Thyroid gland (tissue), 4 donors: ENCODE measurements at places on chromosomes 16 and 17. TPM values are rescaled to one million over a fixed set of nuclear protein-coding genes. Genes with fewer than 3 reads are reported as not detected.

Gene SLC35G3
- not detected for total RNA-seq

DNA sequence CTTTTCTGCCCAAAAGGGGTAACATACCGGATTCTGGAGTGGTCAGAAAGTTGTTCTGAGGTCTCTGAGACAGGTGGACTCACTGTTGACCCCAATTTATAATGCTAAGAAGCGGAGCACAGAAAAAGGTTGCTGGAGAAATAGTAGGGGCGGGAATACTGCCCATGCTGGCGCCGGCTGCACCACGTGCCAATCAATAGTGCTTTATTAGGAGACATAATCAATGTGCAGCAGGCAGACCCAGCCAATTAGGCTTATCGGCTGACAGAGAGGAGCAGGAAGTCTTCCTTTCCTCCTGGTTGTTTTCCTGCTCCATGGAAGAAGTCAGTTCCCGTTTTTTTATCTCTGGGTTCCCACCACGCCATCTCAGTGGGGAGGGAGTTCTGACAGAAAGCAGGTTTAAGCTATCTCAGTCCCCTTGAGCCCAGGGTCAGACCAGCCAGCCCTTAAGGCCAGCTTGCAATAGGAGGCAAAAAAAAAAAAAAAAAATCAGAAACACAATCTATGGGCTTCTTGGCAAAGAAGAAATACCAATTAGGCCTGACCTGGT, 68.2 kb upstream of the IRX6 start:
- no peak overlapping the region for H3K27ac ChIP-seq
- no peaks in the 10 kb centered on the region for H3K36me3 ChIP-seq
- no peaks in the 10 kb centered on the region for H3K4me1 ChIP-seq

DNA sequence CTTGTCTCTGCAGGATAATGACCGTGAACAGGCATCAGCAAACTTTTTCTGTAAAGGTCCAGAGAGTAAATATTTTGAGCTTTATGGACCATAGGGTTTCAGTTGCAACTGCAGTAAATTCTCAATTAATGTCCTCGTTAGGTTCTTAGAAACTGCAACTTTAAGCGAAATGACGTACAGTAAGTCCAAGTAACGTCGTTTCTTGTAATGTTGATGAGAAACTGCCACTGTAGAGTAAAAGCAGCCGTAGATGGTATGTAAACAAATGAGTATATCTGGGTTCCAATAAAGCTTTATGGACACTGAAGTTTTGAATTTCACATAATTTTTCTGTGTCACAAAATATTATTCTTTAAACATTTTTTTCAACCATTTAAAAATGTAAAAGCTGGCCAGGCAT, 4.9 kb downstream of the CHD9 start:
- H3K36me3 ChIP-seq, result no peaks in the 10 kb centered on the region
- no peaks in the 10 kb centered on the region for H3K27me3 ChIP-seq
- H3K4me1 ChIP-seq, result peaks cover 20% of the 10 kb centered on the region
- H3K4me3 ChIP-seq, result no peak overlapping the region

GRCh38 chr17:55341432-55341831, 76.7 kb downstream of the HLF start:
- H3K27ac ChIP-seq, result no peak overlapping the region
- H3K36me3 ChIP-seq, result no peaks in the 10 kb centered on the region
- no peaks in the 10 kb centered on the region for H3K4me1 ChIP-seq
- DNase-seq, result no peak
- H3K4me3 ChIP-seq, result no peak overlapping the region
- no peaks in the 10 kb centered on the region for H3K27me3 ChIP-seq

Gene RGS9
- 15.5 TPM for total RNA-seq

GRCh38 chr17:2011411-2012371, 13.4 kb downstream of the RTN4RL1 start:
- no peak overlapping the region for H3K4me3 ChIP-seq
- no peaks in the 10 kb centered on the region for H3K27me3 ChIP-seq
- peak; percentile 28 for DNase-seq
- peaks cover 8% of the 10 kb centered on the region for H3K4me1 ChIP-seq

GRCh38 chr16:79286646-79287423, 313.7 kb downstream of the MAF start:
- no peaks in the 10 kb centered on the region for H3K27me3 ChIP-seq
- DNase-seq, result peak; percentile 40
- no peak overlapping the region for H3K4me3 ChIP-seq
- peak overlapping the region; percentile 27 for H3K27ac ChIP-seq
- H3K36me3 ChIP-seq, result no peaks in the 10 kb centered on the region

DNA sequence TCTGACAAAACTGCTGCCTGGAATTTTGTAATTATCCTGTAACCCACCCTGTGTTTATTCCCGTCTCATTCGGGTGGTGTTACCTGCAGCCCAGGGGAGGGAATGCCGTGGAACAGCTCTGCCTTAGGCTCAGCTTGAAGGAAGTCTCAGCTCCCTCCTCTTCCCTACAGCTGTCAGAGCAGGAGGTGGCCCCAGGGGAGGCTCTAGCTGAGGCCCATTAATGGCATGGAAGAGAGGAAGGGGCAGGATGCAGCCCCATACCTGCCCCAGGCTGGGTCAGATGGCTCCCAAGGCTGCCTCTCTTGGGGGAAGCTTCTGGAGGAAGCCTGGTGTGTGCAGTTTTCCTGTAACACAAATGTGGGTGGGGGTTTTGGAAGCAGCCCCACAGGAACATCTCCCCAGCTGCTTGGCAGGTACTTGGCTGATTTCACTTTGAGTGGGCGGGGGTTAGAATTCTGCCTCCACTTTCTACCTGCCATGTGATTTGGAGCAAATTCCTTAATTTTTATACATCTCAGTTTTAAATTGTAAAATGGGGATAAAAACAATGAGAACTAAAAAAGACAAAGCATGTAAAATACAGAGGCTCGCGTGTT, 103.9 kb downstream of the MGAT5B start:
- H3K4me1 ChIP-seq, result peaks cover 12% of the 10 kb centered on the region
- H3K36me3 ChIP-seq, result no peaks in the 10 kb centered on the region
- no peaks in the 10 kb centered on the region for H3K27me3 ChIP-seq
- H3K27ac ChIP-seq, result no peak overlapping the region
- DNase-seq, result no peak

DNA sequence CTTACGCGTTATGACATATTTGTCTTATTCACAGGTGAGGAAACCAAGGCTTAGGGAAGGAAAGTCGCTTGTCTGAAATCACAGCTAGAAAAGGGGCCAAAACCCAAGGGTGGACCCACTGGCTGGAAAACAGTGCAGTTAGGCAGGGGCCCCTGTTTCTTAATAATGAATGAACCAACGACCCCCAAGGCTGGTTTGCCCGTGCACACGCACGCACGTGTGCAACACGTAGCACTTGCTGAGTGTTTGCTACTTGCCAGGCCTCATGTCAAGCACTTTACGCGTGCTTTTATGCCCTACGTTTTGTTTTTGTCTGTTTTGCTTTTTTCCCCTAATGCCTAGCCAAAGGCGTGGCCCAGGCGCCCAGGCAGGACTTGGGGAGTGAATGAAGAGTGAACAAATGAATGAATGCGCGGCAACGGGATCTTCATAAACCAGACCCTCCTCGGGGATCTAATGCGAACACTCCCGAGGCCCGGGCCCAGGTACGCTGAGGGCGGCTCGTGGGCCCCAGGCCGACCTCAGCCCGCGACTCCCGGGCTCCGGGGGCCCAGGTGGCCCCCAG, 571 bp upstream of the USP10 start:
- H3K4me1 ChIP-seq, result peaks cover 8% of the 10 kb centered on the region
- no peaks in the 10 kb centered on the region for H3K27me3 ChIP-seq
- peak; percentile 12 for DNase-seq
- peak overlapping the region; percentile 43 for H3K4me3 ChIP-seq
- H3K36me3 ChIP-seq, result no peaks in the 10 kb centered on the region
- no peak overlapping the region for H3K27ac ChIP-seq

DNA sequence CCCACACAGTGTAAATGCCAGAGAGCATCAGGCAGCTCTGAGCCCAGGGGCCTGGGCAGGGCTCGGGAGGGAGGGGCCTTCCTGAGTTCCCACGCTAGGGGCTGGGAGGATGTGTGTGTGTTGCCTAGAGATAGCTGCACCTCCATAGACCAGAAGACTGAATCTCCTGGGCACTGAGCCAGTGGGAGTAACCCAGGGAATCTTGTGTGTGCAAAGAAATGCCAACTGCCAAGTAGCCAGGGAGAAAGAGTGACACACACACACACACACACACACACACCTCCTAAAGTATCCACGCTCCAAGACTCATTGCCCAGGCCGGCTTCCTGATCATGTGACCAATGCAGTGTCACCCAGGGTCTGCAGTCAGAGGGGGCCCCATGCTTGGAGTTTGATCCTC, 166.2 kb upstream of the RPL38 start:
- no peaks in the 10 kb centered on the region for H3K4me1 ChIP-seq
- H3K4me3 ChIP-seq, result no peak overlapping the region
- H3K27ac ChIP-seq, result no peak overlapping the region
- H3K27me3 ChIP-seq, result no peaks in the 10 kb centered on the region
- peak; percentile 79 for DNase-seq

GRCh38 chr16:78804058-78804735, 704.7 kb downstream of the WWOX start:
- no peaks in the 10 kb centered on the region for H3K27me3 ChIP-seq
- peaks cover 4% of the 10 kb centered on the region for H3K4me1 ChIP-seq
- H3K4me3 ChIP-seq, result no peak overlapping the region
- no peak overlapping the region for H3K27ac ChIP-seq

- H3K4me1 ChIP-seq, result no peaks in the 10 kb centered on the region
- no peak overlapping the region for H3K4me3 ChIP-seq
- H3K36me3 ChIP-seq, result no peaks in the 10 kb centered on the region
- H3K27ac ChIP-seq, result no peak overlapping the region
- no peak for DNase-seq
Observed at GRCh38 chr17:80762076-80762475, 217.4 kb downstream of the RPTOR start.

DNA sequence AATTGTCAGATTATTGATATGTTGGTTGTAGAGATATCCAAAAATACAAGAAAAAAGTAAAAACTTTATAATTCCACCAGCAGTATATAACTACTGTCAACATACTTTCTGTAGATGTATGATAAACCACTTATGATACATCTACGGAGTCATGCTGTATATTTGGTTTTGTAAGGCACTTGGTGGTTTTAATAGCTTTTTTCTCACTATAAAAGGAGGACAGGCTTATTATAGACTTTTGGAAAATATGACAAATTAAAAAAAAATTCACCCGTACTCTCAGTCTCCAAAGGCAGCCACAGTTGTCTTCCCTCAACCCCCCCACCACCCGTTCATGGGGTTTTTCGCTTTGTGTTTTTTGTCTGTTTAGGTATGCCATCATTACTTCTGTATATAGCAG, 14.8 kb downstream of the RAI1 start:
- peak overlapping the region; percentile 99 for H3K27ac ChIP-seq
- H3K4me3 ChIP-seq, result no peak overlapping the region
- H3K36me3 ChIP-seq, result no peaks in the 10 kb centered on the region
- DNase-seq, result no peak
- H3K4me1 ChIP-seq, result peaks cover 95% of the 10 kb centered on the region

DNA sequence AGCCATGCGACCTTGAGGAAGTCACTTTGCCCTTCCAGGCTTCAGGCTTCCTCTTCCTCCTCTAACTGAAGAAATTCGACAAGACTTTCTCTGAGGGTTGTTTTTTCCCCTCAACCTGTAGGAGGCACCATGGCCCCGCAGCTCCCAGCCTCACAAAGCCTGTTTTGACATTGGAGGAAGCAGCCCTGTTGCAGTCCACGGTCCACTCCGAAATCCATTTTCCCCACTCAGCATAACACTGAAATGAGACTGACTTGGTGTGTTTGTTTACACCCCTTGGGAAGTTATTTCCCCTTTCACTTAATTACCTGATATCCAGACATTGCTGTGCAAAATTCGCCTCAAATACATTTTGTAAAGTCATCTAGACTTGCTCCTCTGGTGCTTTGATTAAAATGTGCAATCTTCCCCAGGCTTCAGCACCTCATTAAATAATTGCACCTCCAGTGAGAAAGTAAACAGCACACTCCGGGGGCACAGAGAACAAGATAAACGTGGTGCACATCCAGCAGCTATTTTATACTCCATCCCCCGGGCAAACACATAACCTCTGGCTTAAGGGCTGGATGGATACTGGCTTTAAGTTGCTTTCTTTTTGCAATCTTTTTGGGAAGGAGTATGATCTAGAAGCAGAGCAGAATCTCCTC, 41.4 kb upstream of the PIRT start:
- DNase-seq, result peak; percentile 15
- no peaks in the 10 kb centered on the region for H3K4me1 ChIP-seq
- no peak overlapping the region for H3K27ac ChIP-seq
- H3K36me3 ChIP-seq, result no peaks in the 10 kb centered on the region
- no peak overlapping the region for H3K4me3 ChIP-seq
